ENCODE measurements at places on chromosomes 16 and 17.

DNA sequence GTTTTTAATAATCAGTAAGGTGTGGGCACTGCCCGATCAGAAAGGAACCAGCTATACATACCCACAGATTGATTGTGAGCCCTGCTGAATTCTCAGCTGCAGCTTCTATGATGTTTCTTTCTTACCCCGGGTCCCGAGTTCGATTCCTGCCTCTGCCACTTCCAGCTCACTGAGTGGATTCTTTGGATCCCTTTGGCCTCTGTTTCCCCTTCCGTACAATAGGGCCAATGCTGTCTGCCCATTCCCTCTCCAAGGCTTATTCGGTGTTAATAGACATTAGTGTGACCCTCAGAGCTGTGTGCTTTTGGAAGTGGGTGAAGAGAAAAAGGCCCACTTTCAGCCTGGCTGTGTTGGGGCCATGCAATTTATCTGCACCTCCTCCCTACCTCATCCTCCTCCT, 115.8 kb downstream of the IRX5 start:
- no peak for DNase-seq

DNA sequence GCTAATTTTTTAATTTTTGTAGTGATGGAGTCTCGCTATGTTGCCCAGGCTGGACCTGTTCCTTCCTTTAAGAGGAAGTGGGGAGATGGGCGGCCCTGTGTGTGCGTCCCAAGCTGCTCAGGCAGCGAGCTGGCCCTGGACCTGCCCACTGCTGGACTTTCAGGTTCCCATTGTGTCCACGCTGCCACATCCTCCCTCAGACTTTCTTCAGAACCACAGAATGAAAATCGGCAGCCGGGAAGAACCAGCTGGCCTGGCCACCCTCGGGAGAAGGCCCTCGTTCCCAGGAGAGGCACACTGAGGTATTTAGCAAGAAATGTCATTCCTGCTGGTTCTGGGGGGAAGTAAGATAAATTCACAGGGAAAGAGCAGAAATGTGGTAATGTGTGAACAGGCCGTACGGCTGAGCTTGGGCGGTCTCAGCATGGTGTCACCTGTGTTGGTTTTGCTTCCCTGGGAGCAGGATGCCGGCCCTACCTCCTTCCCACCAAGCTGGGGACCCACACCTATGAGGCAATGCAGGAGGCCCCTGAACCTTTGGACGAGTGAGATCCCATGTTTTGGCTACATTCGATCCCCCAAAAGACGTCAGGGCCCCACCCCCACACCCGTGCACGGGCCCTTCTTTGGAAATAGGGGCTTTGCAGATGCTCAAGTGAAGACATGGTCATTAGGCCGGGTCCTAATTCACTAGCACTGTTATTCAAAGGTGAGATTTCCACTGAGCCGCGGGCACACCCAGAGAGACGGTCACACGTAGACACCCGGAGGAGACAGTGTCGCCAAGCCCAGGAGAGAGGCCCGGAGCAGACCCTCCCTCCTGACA, 35.9 kb upstream of the ZNF469 start:
- no peak for DNase-seq

- DNase-seq, result peak; percentile 48
These were observed 5.3 kb downstream of the ST3GAL2 start for GRCh38 chr16:70433458-70434103.

DNA sequence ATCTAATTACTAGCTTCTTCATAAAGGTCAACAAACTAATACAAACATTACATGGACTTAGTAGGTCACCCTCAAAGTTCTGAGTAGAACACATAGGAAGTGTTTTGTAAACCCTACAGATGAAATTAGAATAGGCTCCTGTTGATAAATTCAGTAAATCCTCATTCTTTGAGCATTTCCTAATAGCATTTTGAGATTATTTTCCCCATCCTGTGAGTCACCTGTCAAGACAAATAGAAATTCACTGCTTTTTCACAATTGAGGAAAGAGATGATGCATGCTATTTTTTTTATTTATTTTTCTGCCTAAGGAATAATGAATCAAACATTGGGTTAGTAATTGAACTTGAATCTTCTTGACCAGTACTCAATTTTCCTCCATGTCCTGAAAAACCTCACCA, 666.7 kb upstream of the GOT2 start:
- DNase-seq, result no peak

Measured in skin of body (tissue), 3 donors.